Omental fat pad (tissue), 4 donors: ENCODE measurements at places on chromosomes 5 and 9. TPM values are rescaled to one million over a fixed set of nuclear protein-coding genes. Genes with fewer than 3 reads are reported as not detected.

DNA sequence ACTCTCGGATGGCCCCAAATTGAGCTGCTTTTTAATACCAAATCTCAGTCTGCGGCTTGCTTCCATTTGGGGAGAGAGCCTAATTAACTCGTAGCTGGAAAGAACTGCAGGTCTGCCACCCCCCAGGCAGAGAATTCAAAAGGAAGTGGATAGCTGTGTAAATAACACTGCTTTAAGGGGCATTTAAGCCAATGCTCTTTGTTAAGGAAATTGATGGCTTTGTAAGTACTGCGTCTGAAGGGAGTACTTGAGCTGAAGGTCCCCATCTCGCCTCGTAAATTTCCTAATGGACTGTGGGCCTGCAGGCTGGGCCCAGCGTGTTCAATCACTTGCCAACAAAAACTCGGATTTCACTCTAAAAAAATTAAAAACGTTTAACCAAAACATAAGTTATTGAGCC is 132.7 kb downstream of the PAPPA start:
- DNase-seq, result no peak

The CCL27 gene
- not detected for total RNA-seq

GRCh38 chr5:92163906-92164305 is 780.8 kb upstream of the ARRDC3 start:
- no peak for DNase-seq

DNA sequence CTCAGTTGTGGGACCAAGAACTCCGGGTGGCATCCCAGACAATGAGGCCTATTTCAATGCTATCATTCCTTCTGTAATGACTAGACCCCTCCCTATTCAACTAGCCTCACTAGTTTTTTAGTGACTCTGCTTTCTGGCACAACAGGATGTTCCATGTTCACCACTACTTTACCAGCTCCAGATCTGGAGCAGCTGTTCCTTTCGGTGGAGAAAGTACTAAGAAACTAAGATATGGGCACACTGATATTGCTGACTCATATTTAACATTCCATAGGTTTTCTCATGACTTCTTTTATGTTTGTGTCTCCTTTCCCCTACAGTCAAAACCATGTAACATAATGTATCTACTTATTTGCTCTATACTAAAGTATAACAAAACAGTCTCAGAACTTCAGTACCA is 24.1 kb downstream of the IL33 start:
- no peak for DNase-seq

The OTULINL gene
- 11.0 TPM for total RNA-seq

DNA sequence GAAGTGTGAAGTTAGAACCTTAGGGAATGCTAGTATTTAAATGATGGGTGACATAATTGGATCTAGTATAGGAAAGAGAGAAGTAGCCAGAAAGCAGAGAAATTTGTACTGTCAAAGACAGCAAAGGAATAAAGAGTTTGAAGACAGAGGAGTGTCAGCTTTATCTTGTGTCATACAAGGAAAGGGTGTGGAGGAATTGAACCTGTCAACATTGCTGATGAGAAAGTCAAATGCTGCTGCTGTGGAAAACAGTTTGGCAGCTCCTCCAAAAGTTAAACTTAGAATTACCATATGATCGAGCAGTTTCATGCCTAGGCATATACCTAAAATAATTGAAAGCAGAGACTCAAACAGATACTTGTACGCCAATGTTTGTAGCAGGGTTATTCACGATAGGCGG is 63.7 kb downstream of the DENND4C start:
- DNase-seq, result no peak

DNA sequence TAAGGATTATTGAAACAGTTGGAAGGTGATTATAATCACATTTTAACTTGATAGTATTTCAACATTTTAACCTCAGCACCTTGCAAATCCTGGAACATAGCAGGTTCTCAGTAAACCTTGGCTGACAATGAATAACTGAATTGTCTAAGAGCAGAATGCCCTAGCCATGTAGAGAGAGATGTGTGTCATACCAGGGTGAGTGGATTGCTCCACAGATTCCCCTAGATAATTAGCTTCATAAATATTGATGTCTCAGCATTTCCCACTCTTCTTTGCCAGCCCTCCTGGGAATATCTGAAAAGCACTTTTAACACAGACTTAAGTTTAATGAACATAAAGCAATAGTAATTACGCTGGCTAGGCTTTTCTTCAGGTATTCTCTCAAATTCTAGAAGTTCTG is 363.5 kb downstream of the MAN2A1 start:
- DNase-seq, result no peak

- no peak for DNase-seq
Observed at GRCh38 chr5:32539981-32540845, 45.1 kb upstream of the SUB1 start.

DNA sequence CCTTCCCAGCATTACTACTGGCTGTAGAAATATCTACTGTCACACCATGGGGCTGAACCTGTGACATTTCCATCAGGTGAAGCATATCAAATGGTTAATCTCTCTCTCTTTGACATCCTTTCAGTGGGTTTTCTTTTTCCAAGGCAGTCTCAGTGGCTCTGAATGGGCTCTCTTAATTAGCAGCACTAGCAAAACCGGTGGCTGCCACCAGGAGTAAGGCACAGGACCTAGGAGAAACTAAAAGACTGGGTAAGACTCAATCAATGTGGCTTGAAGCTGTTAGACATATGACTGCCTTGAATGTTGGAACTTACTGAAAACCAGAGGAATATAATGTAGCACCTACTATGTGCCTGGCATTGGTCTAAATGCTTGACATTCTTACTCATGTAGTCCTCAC is 445.0 kb upstream of the KIF2A start:
- no peak for DNase-seq

The FBN2 gene
- total RNA-seq, result 0.63 TPM

- DNase-seq, result no peak
Observed at GRCh38 chr5:7930011-7930410, 61.1 kb downstream of the MTRR start.

The KCTD16 gene
- total RNA-seq, result 0.16 TPM

The FOXD4L3 gene
- total RNA-seq, result not detected

DNA sequence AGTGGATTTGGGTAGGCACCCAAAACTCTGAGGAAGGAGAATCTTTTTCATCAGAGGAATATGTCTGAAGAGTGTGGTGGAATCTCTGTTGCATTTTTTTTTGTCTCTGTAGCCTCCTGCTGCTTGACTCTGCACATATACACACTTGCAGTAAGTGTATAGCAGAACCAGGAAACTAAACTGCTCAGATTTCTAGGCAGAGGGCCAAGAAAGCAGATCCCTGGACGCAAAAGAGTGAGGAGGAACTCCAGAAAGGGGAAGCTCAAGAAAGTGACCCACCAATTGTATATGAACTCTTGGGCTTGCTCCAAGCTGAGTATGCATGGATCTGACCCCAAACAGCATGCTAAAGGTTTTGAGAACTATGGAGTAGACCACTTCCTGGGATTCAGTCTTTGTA is 181.8 kb downstream of the GADD45G start:
- no peak for DNase-seq

GRCh38 chr9:121450241-121450640 is 49.4 kb downstream of the GGTA1 start:
- no peak for DNase-seq

DNA sequence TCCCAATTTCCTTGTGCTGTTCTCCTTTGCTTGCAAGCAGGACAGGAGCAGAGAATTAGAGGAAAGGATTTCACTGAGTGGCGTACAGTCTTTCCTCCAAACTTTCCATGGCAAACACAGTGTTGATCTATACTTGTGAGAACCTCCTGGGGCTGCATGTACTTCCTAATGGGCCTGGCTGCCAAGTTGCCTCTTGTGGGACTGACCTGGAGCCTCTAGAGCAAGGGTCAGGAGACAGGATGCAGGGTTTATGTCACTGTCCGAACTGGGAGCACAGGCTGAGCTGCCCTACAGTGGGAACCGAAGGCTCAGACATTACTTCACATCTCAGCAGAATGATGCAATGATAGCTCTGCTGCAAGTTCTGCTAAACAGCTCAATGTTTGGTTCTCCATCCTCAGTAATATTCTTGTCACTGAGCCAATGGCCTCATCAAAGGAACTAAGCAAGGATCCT is 102.3 kb downstream of the ENC1 start:
- DNase-seq, result no peak

DNA sequence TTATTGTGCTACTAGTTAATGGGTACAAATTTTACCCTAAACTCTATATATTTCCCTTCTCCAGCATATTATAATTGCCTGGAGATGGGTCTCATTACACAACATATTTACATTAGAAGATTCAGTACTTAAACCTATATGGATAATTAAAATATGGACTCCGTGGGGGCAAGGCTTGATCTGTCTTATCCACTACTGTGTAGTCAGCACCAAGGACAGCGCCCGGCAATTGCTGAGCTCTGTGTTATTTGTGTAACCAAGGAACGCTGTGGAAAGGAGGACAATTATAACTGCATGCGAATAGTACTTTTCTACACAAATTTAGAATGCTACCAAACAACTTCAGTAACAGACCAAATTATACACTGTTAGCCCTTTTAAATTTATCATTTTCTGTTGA is 77.7 kb downstream of the DNAH5 start:
- DNase-seq, result no peak

The ZFAND5 gene
- 442 TPM for total RNA-seq

The FIBCD1 gene
- total RNA-seq, result not detected

The MYORG gene
- total RNA-seq, result 18.8 TPM

DNA sequence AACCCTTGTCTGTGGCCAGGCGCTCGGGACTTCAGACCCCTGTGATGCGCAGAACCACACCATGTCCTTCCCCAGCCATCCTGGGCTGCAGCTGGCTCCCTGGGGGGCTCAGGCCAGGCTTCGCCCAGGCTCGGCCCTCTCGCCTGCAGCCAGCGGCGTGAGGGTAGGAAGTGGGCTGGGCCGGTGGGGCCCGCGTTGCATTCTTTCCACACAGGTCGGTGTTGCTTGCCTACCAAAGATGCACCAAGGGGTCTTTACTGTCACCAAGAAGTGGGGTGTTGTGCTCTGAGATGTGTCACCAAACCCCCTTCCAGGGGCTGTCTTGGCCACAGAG is 48.3 kb upstream of the RNF130 start:
- no peak for DNase-seq

- no peak for DNase-seq
Observed at GRCh38 chr9:116566677-116567488, 120.2 kb upstream of the TRIM32 start.

DNA sequence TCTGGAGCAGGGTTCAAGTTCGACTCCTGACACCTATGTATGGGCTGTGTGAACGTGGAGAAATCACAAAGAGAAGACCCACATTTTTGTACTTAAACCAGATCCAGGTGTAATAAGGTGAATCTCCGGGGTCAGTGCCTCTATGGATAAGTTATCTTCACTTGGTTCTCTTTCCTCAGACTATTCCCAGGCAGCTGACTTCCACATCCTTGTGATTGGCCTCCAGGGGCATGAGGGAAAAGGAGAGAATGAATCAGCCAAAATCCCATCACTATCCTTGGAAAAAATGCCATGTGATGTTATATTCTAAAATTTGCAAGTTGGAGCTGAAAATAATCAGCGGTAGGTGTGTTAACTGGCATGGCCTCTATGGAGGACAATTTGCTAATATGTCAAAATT is 37.2 kb downstream of the ZNF622 start:
- no peak for DNase-seq

DNA sequence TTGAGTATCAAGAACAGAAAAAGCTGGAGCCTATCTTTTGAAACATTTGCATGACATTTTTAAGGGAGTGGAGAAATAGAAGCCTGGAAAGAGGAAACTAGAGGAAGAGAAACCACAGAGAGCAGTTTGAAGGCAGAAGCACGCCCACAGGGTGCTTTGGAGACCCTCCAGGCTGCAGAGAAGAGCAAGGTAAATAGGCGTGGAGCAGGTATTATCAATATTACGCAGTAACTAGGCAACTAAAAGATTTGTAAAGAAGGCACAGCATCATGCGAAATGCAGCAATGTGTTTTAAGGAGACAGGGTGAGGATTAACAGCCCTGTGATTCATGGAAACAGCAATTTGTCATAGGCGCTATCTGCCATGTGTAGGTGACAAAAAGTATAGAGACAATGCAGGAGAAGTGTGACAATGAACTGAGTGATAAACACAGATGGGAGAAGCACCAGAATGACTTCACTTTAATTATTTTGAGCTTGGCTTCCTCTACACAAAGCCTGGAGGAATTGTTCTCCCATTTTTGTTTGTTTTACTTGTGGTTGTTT is 281.2 kb downstream of the BRINP1 start:
- DNase-seq, result no peak

The GRXCR2 gene
- total RNA-seq, result not detected

The PCDHB2 gene
- 4.9 TPM for total RNA-seq

- DNase-seq, result no peak
Observed at GRCh38 chr5:83586874-83587776, 115.6 kb downstream of the VCAN start.

DNA sequence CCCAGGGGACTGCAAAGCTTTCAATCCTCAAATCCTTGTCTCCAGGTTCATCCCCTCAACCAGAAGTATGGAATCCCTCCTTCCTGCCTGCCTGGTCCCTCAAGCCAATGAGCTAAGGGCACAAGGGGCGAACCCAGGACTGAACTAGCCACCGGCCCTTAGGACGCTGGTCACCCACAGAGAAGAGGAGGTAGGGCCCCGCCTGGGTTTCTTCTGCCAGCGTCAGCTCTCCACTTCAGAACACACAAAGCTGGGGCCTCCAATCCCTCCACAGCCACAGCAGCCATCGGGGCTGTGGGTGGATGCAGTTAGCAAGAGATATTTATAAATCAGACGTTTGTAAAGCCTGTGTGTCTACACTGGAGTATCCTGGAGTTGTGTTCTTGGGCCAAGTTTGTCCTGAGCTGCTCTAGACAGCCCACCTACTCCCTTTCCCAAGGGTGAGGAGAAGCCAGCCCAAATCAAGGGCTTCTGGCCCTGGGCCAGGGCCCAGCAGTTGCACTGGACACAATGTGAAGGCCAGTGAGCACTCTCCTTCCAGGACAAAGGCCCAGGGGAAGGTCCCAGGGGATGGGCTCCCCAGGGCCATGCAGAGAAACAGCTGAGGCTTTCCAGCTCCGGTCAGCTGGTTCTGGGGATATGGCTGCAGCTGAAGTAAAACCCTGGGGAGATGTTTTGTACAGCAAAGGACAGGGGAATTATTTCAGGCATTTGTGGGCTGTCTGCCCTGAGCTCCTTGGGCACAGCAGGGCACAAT is 18.9 kb downstream of the AMBP start:
- no peak for DNase-seq

GRCh38 chr9:121788686-121789366 is 137.4 kb downstream of the DAB2IP start:
- no peak for DNase-seq
